GM04504 (cell line): ENCODE measurements at places on chromosomes 2 and 18.

DNA sequence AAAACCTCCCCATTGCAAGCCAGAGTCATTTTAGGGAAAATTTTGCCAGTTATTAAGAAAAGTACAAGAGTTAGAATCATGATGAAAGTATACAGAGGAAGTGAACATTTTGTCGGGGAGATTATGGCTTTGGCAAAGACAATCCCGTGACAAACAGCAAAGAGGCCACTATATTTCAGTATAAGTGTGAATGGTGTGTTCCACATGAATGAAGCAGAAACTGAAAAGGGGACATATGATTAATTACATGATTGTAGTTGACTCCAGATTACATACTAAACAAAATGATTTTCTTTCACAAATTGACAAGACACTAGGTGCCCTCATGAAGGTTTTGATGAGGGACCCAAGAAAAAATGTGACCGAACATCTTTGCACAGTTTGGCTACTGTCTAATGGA lies 42.0 kb downstream of the SP140 start:
- no peak for DNase-seq

- DNase-seq: peak; percentile 51
Observed at GRCh38 chr18:1014509-1014908, 109.8 kb downstream of the ADCYAP1 start.

DNA sequence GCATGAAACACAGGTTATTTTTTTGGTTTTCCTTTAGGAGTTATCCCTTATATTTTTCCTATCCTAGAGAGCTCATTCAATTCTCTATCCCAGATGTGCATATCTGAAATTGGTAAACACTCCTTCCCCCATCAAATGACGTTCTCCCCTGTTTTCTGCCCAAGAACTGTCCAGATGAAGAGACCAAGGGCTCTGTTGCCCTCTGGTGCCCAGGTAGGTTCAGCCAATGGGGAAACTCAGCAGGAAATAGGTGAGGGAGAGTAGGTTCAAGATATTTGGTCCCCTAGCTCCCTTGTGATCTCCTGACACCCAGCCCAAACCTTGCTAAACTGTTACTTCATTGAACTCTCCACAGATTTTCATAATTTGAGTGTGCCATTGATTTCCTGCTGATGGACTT lies 14.1 kb upstream of the INO80C start:
- no peak for DNase-seq

- DNase-seq: no peak
Observed at GRCh38 chr2:118310681-118311429, 222.6 kb downstream of the INSIG2 start.

DNA sequence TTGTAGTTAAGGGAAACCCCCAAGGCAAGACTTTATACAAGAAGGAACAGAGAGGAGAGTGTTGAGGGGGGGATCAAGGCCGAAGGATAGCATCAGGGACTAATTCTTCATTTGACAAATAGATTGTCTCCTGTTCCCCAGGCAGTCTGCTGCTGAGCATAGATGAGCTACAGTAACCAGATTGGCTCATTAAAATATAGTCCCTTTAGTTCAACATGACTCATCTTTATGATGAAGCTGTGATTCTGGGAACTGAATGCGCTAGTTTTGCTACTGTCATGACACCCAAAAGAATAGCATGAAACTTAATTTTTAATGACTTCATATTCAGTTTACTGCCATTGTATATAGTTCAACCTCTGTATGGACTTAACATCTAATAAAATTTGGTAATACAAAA lies 35.5 kb downstream of the TMEFF2 start:
- DNase-seq: no peak

DNA sequence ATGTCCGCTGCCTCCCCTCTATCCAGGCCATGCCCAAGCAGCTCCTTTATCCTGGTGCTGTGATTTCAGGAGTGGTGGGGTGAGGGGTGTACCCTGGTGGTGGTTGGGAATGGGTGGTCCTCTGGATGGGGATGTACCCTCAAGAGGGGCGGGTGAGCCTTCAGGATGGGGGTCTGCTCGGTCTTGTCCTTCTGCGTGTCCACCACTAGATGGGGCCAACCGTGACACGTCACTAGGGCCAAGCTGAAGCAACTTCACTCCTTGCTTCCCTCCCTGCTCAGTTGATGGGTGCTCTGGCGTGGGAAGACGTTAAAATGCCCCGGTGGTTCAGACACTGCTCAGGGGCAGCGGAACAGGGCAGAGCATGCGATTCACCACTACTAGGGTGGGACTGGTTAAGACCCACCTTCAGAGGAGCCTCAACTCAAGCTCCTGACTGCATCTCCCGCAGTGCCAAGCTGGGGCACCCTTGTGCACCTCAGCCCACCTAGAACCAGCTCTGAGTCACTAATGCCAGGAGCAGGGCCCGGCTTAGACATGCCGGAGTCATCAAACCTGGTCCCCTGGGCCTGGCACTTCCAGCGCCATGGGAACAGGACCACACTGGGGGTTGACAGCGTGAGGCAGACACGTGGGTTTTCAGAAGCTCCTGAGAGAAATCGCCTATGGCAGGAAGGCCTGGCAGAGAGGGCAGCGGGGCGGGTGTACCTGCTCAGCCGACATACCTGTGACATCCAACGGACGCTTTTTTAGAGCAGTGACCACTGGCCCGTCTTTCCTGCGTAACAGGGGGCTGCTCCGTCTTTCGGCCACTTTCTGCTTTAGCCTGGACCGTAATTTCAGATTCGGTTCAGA lies 256.7 kb downstream of the HDAC4 start:
- peak; percentile 10 for DNase-seq

- no peak for DNase-seq
Observed at GRCh38 chr18:5237083-5237722, 40.1 kb upstream of the AKAIN1 start.

GRCh38 chr2:219362524-219363164 lies 25.1 kb downstream of the DNPEP start:
- DNase-seq: peak; percentile 94

GRCh38 chr2:240350696-240351087 lies 84.8 kb upstream of the GPC1 start:
- no peak for DNase-seq

DNA sequence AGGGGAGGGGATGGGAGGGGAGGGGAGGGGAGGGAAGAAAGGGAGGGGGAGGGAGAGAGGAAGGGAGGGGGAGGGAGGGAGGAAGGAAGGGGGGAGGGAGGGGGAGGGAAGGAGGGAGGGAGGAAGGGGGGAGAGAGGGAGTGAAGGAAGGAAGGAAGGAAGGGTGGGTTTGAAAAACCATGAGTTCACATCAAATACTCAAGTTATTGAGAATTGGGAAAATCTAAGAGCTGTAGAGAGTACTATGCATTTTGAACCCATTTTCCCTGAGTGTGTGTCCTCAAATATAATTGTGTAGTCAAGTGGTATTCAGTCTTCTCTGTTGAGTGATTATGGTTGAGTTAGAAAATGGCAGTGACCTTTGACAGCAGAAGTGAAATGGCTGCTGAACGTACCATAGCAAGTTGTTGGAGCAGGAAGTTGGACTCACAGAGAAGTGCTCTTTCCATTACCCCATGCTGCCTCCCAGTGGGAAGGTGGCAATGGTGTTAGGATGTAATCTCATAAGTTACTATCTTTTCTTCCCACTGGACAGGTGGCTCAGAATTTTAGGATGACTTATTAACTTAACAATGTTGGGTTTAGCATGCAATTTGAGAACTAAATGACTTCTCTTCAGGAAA lies 214.6 kb downstream of the SETBP1 start:
- DNase-seq: peak; percentile 36

- DNase-seq: no peak
Observed at GRCh38 chr2:101771227-101771902, 73.9 kb downstream of the MAP4K4 start.

- DNase-seq: no peak
Observed at GRCh38 chr18:49189772-49190171, 239.0 kb upstream of the SMAD7 start.

GRCh38 chr2:191049728-191050639 lies 36.0 kb upstream of the STAT1 start:
- DNase-seq: peak; percentile 89

DNA sequence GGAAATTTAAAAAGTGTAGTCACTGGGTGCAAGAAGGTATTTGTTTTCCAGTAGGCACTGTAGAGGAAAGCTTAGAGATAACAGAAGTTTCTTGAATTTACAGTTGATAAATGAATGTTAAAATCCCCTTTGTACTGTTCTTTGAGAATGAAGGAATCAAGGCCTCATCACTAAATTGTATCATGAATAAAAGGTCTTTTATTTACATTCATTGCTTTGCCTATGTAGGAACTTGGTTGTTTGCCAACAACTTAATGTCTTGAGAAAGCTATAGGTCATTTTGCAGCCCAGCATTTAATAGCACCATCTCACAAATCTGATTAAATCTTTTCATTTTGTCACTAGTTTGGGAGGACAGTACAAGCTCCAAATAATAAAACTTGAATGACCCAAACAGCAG lies 213.9 kb upstream of the ITGA4 start:
- no peak for DNase-seq

GRCh38 chr2:138779406-138779780 lies 797 bp downstream of the NXPH2 start:
- no peak for DNase-seq

DNA sequence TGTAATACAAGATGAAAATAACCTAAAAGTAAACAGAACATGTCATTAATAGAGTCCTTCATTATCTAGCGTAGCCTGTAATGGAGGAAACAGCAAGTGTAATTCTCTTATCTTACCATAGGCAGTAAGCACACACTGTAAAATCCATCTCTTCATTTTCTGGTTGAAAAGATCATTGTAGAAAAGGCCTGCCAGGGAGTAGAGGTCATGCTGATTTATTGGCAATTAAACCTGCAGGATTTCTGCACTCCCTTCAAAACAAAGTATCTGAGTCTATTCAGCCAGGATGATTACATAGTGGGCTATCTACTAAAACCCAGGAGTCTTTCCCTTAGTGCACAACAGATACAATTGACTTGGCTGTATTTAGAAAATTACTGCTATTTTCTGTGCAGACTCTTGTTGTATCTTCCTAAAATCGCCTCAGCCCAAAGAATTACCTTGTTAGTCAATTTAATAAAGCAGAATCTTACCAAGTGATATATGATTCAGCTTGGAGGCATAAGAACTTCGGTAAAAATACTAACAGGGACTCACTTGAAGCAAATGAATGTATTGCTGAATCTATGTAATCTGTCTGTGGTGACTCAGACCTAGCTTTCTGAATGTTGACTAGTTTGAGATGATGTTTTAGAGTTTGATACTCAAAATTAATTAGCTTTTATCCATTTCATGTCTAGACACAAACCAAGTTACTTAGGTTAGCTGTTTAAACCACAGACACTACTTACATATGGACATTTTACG lies 250.4 kb upstream of the STON1 start:
- DNase-seq: no peak

- DNase-seq: no peak
Observed at GRCh38 chr18:7303316-7304060, 72.6 kb downstream of the LRRC30 start.
